ENCODE measurements at places on chromosomes 12 and 14. TPM values are rescaled to one million over a fixed set of nuclear protein-coding genes. Genes with fewer than 3 reads are reported as not detected.

The LIN7A gene
- not detected for total RNA-seq

The LYZ gene
- not detected for total RNA-seq

The TSHR gene
- not detected for total RNA-seq

The GLT8D2 gene
- 3.2 TPM for total RNA-seq

The CEP170B gene
- total RNA-seq, result 35.1 TPM

The PLEKHG3 gene
- 84.7 TPM for total RNA-seq

The C1QL4 gene
- total RNA-seq, result 0.28 TPM

The ACTR10 gene
- total RNA-seq, result 60.4 TPM

The CCDC177 gene
- total RNA-seq, result not detected

The GARIN6 gene
- total RNA-seq, result not detected

The CD163 gene
- total RNA-seq, result not detected

The RILPL2 gene
- 4.1 TPM for total RNA-seq

The ACOT6 gene
- not detected for total RNA-seq

The PTCSC3 gene
- not detected for total RNA-seq

The IGFBP6 gene
- 49.3 TPM for total RNA-seq

The AP1G2 gene
- total RNA-seq, result 79.0 TPM

The UTP20 gene
- 22.1 TPM for total RNA-seq

All from foreskin keratinocyte (primary cell).